ENCODE measurements at places on chromosomes 1 and 21.

DNA sequence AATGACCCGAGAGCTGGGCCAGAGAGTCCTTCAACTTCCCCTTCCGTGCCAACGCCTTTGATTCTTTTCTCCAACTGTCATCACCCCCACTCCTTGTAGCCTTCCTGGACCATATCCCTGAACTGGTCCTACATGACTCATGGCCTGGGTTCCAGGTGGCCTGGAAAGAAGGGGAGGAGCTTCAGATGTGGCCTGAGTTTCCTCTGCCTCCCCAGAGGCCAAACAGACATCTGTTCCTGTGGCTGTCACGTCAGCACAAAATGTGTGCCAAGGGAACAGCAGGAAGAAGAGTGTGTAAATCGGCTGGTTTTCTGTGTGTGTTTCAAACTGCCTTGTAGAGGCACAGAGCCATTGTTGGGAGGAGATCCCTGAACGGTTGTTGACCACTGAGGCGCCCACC is 24.9 kb upstream of the KIRREL1 start:
- no peak for DNase-seq

- no peak for DNase-seq
Measured at GRCh38 chr1:210691039-210691610, 362.4 kb downstream of the HHAT start.

DNA sequence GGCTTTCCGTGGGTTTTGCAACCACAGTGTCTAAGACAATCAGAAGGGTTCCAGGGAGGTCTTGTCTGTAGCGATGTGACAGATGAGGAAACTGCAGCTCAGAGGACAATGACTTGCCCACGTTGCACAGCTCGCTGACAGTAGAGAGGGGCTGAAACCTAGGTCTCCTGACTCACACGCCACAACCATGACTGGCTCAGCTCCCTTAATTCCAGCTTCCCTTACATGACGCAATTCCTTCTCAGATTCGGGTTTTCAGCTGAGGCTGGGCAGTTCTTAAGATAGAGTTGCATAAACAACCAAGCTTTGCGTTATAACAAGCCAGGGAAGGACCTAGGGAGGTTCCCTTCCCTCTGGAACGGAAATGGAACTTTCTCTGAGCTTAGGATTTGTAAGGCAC is 36.3 kb downstream of the DHCR24 start:
- no peak for DNase-seq

GRCh38 chr1:244165021-244165420 is 113.9 kb downstream of the ZBTB18 start:
- DNase-seq, result no peak

DNA sequence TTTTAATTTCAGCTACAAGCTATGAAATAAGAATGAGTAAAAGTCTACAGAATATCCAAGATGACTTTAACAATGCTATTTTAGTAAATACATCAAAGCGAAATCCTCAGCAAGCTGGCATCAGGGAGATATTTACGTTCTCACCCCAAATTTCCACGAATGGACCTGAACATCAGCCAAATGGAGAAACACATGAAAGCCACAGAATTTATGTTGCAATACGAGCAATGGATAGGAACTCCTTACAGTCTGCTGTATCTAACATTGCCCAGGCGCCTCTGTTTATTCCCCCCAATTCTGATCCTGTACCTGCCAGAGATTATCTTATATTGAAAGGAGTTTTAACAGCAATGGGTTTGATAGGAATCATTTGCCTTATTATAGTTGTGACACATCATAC is 13.7 kb upstream of the CLCA1 start:
- no peak for DNase-seq

GRCh38 chr1:170620164-170620563 is 43.8 kb upstream of the PRRX1 start:
- no peak for DNase-seq

GRCh38 chr1:235229868-235230267 is 68.8 kb upstream of the RBM34 start:
- no peak for DNase-seq

GRCh38 chr1:201999625-202000238 is 10.7 kb upstream of the ELF3 start:
- DNase-seq, result peak; percentile 78

- no peak for DNase-seq
Measured at GRCh38 chr1:42142894-42143675, 10.1 kb upstream of the GUCA2B start.

GRCh38 chr1:226534098-226534497 is 14.5 kb upstream of the STUM start:
- no peak for DNase-seq

DNA sequence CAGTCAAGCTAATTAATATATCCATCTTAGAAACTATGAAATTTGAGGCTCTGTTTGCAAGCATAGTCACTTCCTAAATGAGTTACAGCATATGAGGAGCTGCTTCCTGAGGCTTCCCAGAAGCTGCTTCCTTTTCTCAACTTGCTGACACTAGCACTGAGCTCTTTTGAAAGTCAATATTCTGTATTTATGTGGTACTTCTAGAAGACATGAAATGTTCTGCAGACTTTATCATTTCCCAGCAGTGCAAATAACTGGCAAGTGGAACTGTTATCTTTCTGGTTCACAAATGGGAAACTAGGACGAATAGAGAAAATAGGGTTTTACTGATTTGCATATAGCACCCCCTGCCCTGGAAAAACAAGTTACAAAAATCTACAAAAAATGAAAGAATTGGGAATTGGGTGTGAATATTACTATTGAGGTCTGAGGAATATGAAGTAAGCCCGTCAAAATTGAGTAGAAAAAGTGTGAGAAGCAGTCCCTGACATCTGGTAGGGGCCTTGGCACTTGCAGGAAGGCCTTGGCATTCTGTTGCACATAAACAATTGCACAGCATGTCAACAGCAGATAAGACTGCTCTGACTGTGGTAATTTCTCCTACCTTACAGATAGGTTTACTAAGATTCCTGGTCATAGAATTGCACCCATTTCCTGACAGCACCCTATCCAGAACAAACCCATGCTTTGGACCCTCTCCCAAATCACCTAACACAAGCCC is 7.1 kb downstream of the GIPC2 start:
- no peak for DNase-seq

- DNase-seq, result no peak
Measured at GRCh38 chr1:33547576-33547975, 75.1 kb downstream of the ZSCAN20 start.

DNA sequence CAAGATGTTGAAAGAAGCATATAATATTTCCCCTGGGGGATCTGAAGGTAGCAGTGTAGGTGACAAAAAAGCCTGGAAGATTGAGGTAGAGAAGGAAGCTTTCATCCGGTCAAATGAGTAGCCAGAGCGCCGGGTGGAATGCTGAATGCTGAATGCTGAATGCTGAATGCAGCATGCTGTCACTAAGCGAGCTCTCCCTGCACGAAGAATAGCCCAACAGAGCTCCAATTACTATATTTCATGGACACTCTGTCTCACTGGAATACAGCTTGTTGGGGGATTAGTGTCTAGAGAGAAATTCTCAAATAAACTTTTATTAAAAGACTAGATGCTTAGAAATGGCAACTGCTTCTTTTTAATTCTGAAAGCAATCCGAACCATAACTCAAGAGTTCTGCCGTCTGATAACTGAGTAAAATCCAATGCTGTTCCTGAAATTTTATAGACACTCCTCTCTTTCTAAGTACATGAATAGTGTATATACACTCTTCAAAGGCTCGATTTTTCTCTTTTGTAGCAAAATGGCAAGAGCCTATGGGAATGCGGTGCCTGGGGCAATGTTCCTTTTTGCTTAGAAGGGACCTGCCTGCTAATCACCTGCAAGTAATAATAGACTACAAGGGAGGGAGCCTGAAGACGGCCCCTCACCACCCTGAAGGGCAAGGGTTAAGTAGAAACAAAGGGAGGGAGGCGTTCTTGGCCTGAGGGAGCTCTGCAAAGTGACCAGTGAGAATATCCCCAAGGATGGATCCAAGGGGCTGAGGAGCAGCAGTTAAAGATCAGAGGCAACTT is 203.7 kb upstream of the ESRRG start:
- no peak for DNase-seq

DNA sequence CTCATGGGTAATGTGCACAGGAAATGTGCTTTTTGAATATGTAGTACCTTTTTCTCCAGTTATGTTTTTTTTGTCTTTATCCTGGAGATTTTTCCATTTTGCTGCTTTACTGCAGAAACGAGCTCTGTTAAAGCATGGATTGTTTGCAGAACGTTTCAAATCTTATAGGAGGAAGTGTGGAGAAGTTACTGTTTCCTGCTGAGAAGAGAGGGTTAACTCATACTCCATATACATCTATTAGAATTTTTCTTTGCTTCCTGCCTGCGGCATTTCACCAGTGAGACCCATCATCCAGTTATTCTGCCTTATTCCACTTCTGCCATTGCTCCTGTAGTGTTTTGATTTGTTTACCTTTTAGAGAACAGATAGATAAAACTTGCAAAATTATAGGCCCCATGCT is 2.0 kb downstream of the RPRD2 start:
- DNase-seq, result no peak

DNA sequence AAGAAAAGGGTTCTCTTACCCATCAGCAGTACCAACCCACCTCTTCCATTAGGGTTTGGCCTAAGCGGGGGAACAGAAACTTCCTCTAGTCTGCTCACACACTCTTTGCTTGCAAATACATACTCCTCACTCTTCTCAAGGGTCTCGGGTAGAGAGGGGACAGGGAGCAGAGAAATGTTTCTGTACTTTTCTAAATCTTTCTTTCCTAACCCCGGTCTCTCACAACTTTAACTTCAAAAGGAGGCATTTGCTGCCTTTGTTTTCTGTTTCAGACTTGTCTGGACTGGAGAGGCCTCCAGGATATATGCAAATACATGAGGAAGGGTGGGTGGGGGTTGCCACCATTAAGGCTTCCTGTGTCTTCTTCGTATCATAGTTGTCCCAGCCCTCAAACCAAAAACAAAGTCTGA is 10.5 kb upstream of the LAX1 start:
- no peak for DNase-seq

DNA sequence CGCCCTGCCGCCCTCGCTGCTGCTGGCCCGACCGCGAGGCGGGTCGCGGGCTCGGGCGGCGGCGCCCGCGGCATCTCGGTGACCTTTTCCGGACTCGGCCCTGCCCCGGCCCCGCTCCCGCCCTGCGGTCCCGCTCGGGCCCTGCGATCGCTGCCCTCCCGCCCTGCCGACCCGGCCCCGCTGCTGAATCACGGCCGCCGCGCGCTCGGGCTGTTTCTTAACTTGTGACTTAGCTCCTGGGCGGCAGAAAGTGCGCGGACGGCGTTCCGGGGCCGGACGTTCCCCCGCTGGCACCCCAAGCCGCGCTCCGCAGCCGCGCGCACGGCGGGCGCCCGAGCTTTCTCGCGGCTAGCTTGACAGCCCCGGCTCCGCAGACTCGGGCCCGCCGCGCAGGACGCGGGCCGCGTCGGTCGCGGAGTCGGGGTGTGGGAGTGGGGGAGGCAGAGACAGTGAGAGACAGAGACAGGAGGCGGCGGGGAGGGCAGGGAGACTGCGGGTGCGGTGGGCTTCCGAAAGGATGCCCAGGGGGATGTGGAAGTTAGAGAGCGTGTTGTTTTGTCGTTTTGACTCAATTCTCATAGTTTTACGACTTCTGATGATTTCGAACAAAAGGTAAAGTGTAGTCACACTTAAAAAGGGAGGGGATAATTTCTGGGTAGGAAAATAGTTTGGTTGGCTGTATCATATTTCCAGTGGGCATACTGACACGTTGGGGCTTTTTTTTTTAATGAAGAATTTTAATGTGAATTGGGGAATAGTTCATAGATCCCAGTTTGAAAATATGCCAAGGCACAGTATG is 49.8 kb downstream of the PRDM2 start:
- DNase-seq, result peak; percentile 40

DNA sequence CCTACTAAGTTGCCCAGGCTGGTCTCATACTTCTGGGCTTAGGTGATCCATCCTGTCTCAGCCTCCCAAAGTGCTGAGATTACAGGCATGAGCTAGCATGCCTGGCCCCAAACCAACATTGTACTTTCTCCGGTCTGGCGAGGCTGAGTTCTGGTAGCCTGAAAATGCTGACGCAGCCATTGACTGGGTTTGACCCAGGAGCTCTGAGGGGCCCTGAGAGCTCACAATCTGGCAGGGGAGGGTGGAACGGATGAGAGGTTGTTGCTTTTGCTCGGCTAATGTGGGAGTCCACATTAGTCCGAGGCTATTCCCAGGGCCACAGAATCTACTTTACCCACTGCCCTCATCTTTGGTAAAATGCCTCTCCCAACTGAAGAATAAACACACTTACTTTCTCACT is 35.1 kb upstream of the PARP1 start:
- DNase-seq, result no peak

GRCh38 chr21:45601551-45601950 is 42.0 kb upstream of the PCBP3 start:
- no peak for DNase-seq

DNA sequence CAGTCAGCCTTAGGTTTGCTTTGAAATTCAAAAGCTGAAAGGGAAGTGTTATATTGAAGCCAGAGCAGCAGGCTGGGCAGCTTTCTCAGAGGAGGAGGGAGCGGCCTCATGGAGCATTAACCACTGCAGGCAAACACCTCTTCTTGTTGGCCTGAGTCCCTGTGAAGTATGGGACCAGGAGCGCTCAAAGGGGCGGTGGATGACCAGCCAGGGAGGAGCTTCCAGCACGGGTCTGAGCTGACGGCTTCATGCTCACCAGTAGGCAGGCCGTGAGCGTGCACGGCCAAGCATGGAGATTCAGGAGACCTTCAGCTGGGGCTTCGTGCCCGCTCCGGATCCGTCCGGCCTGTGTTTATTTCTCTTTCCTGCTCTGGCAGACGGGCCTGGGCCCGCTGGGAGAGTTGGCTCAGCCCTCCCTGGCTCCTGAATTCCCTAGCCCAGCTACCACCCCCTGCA is 245.2 kb downstream of the TRABD2B start:
- no peak for DNase-seq

DNA sequence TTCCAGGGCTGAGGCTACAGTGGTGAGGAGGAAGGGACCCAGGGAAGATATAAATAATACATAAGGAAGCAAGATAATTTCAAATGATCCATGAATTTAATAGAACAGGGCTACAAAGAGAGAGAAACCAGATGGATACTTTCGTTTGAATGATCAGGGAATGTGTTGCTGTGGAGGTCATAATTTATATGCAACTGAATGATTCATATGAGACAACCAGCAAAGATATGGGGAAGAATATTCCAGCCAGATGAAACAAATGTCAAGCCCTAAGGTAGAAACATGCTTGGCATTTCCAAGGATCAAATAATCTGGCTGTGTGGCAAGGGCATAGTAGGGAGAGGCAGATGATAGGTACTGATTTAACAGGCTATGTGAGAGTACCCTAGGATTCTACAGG is 84.8 kb upstream of the ZC3H11B start:
- no peak for DNase-seq

DNA sequence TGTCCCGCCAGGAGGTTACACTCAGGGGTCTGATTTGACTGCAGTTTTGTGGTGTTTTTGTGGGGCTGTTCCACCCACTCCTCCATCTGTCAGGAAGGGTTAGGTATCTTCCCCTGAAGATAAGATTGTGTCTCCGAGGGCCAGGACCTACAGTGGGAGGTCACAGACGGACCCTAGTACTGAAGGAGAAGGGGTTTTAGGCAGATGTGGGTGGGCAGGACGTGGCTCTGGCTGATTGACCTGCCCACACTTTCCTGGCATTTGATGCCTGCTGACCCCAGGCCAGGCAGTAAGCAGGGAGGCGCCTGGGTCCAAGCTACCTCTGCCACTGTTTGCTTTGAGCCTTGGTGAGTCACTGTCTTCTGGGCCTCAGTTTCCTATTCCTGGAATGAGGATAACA is 13.9 kb downstream of the RPS6KA1 start:
- no peak for DNase-seq

- no peak for DNase-seq
Measured at GRCh38 chr1:87812871-87813577, 484.3 kb downstream of the LMO4 start.
